ENCODE measurements at places on chromosomes 11 and 22.

DNA sequence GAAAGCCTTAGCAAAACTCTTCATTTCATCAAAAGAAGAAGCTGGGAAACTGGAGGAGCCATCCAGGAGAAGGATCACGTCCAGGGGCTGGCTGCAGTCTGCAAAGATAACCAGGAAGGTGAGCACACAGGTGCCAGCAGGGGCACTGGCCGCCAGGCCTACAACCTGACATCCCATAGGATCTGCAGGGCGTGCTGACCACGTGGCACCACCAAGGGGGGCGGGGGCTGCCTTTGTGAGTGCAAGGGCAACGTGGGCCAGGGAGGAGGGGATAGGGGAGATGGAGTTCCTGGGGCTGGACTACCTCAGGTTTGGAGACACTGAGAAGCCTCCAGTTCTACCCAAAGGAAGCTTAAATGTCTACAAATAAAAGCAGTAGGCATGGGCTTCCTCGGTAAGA is 102.7 kb upstream of the CCT8L2 start:
- no peak for DNase-seq

GRCh38 chr22:41687901-41688364 is 734 bp downstream of the SNU13 start:
- peak; percentile 73 for DNase-seq

- peak; percentile 86 for DNase-seq
Observed at GRCh38 chr22:22818861-22819855, 68.5 kb upstream of the IGLL5 start.

- DNase-seq, result peak; percentile 32
Observed at GRCh38 chr11:66100272-66101065, 30.4 kb downstream of the PACS1 start.

- DNase-seq, result no peak
Observed at GRCh38 chr22:30288419-30289140, 725 bp downstream of the CASTOR1 start.

- DNase-seq, result no peak
Observed at GRCh38 chr11:105177658-105178057, 38.1 kb upstream of the CARD18 start.

DNA sequence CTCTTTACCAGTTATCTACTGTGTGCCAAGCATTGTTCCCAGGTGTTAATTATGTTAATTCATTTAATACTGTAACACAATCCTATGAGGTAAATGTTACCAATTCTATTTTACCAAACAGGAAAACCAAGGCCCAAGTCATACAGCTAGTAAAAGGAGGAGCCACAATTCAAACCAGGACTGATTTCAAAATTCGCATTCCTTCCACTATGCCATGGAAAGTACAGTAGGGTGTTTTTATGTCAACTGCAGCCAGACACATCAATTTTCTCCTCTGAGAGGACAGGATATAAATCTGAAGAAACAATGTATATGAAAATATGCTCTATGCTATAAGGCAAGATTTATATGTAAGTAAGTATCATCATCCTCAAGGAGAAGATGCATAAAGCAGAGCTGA is 104.3 kb downstream of the RPL27A start:
- no peak for DNase-seq

GRCh38 chr11:405954-406795 is 8.6 kb downstream of the SIGIRR start:
- DNase-seq, result no peak

DNA sequence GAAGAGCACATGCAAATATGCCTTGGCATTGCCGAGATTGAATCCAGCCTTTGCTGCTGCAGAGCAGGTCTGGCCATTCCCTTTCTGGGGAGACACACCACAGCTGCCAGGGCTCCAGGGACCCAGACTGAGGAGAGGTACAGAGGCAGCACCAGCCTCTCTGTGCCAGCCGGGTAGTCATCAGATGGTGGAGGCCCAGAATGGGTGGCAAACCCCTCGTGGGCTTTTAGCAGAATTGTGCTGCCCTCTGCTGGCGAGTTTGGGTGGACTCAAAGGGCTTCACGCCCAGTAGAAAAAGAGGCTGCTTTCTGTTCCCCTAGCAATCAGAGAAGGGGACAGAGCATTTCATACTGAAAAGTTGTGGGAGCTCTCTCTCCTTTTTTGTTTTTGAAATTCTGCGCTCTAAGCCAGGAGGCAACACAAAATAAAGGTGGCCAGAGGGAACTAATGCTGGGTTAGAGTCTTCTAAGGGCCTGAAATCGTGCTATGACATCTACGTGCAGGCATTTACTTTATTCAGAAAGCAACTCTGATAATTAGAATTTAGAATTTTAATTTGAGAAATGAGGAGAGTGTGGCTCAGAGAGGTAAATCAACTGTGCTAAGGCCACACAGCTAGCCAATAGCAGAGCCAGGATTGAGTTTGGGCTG is 158.8 kb upstream of the NAV2 start:
- DNase-seq, result peak; percentile 71

DNA sequence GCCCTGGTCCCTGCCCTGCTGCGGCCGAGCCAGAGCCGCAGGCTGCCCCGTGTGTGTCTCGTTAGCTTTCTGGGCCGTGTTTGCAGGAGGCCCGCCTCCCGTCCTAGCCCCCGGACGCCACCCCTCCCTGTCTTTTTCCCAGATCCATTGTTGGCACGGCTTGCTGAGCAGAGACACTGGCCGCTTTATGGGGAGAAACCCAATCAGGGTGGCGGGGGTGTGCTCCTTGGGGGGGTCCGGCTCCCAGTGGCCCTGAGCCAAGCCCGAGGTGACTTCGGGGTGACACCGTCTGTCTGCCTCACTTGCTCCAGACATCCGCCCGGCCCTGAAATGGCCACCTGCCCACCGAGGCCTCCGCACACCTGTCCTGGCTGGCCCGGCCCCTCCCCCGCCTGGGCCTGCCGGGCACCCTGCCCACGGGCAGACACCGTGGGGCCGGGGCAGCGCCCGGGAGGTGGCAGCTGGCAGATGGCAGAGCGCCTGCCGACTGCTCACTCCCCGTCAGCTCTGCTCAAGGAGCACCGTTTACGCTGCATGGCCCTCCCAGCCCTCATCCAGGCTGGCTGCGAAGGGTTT is 43.1 kb upstream of the PPARA start:
- DNase-seq, result no peak

- no peak for DNase-seq
Observed at GRCh38 chr22:20868025-20868962, 9.5 kb downstream of the SNAP29 start.

GRCh38 chr11:8180469-8180868 is 11.6 kb upstream of the RIC3 start:
- DNase-seq, result no peak

DNA sequence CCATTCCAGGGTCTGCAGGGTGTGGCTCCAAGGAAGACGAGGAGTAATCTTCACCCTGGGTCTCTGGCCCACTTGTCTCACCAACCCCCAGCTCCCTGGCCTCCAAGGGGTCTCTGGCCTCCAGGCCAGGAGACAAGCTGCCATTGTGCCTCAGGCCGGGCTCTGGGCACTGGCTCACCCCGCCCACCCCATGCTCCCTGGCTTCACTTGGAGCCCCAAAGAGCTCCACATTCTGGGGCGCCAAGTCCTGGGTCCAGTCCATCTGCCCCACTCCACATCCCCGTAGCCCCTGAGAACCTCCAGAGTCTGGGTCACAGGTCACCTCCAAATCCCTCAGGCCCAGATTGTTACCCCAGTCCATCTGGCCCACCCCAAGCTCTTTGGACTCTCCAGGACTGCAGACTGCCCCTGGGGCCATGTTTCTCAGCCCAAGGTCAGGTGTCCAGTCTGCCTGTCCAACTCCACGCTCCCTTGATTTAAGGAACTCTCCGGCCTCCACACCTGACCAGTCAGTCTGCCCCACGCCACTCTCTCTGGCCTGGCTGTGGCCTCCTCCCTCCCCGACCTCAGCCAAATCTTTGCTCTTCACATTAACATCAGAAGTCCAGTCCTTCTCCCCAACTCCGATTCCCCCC is 16.2 kb downstream of the TNKS1BP1 start:
- no peak for DNase-seq

DNA sequence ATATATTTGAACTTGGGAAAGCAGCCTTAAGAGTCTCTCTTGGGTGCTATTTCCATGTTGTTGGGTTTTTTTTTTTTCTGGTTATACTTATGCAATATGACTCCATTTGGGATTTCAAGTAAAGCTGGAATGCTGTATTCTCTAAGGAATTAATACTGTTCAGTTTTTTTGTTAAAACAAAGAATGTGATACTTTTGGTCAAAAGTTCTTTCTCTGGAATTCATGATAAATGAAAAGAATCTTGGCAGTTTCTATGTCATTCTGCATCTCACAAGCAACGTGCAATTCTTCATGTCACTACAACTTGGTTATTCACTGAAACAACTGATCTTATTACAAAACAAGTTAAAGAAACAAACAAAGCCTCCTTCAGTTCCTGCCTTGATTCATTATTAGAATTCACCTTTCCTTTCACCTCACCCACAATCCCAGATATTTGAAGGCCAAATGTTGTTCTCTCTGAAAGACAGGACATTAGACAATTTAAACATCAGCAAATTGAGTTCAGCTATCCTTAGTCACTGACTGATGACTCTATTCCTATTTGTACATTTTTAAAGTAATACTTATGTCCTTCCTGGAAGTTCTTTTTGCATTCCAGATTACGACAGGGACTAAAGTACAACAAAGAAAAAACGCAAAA is 176.2 kb downstream of the SBF2 start:
- DNase-seq, result no peak

GRCh38 chr11:24155792-24156191 is 341.1 kb upstream of the LUZP2 start:
- peak; percentile 0 for DNase-seq

Measured in NB4 (cell line).